Cerebellum (tissue), 4 donors: ENCODE measurements at places on chromosomes 6 and 20. TPM values are rescaled to one million over a fixed set of nuclear protein-coding genes. Genes with fewer than 3 reads are reported as not detected.

GRCh38 chr6:40138273-40138720, 204.0 kb upstream of the MOCS1 start:
- DNase-seq, result no peak

Gene NUP153
- total RNA-seq, result 47.4 TPM

Gene PNPLA1
- not detected for total RNA-seq

Gene ADGRB3
- total RNA-seq, result 237 TPM

GRCh38 chr6:141110481-141110880, 1022.2 kb upstream of the GJE1 start:
- no peak for DNase-seq

DNA sequence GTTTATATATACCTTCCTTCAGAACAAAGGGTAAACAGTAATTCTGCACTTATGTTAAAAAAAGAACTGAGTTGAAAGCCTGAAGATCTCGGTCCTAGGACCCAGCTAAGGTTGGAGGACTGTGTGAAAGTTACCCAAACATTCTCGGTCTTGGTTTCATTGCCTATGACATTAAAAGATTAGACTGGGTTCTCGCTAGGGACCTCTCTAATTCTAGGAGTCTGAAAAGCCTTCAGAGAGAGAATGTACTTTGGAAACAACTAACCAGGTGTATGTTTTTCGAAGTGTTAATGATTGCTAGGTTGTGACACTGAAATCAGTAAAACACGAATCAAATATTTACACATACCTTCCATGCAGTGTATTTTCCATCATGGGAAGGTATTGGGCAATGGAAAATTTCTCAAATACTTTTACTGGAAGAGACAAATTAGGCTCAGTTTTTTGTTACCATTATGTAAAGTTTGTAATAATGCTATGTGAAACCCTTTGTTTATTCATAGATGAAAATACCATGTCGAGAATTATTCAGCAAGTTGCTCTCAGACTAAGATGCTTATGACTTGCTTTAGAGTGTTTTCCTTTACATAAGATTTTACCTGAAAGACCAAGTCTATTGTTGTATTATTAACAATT, 113.7 kb upstream of the LOC128125822 start:
- DNase-seq, result no peak
